NAMALWA (cell line): ENCODE measurements at places on chromosomes 4 and X.

- DNase-seq: no peak
Measured at GRCh38 chr4:32564626-32565025, 1844.5 kb downstream of the PCDH7 start.

DNA sequence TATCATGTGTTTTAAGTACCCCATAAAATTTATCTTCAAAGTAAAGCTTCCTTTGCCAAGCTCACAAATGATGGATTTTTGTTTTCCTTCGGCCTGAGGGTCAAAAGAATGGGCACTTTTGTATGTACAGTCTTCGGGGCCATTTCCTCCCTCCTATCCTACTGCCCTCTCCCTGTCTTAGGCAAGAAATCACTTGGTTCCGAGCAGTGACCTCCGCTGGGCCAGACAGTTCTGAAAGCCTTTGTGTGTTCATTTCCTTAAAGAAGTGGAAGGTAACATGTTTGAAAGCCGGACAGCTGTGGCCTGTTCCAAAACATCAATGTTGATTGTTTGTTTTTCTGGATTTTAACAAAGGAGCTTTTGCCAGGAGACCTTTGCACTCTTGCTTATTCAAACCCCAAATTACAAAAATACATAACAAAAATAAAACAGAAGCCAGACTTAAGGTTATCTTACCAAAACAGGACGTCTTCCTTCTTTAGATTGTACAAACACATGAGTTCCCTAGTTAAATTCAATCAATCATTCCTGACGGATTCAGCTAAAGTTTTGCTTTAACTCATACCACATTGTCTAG is 110.6 kb upstream of the LIMCH1 start:
- DNase-seq: no peak

GRCh38 chr4:80144676-80145470 is 52.4 kb upstream of the PRDM8 start:
- no peak for DNase-seq

- DNase-seq: no peak
Measured at GRCh38 chr4:17567271-17567670, 9.7 kb upstream of the LAP3 start.

- DNase-seq: no peak
Measured at GRCh38 chr4:8831221-8832112, 40.2 kb downstream of the HMX1 start.

- no peak for DNase-seq
Measured at GRCh38 chr4:172660251-172660650, 508.4 kb upstream of the GALNT7 start.

GRCh38 chr4:68373513-68373912 is 23.6 kb upstream of the YTHDC1 start:
- DNase-seq: no peak

- no peak for DNase-seq
Measured at GRCh38 chrX:129593137-129593536, 53.1 kb downstream of the OCRL start.

GRCh38 chr4:110128029-110128428 is 70.4 kb downstream of the ELOVL6 start:
- DNase-seq: no peak

DNA sequence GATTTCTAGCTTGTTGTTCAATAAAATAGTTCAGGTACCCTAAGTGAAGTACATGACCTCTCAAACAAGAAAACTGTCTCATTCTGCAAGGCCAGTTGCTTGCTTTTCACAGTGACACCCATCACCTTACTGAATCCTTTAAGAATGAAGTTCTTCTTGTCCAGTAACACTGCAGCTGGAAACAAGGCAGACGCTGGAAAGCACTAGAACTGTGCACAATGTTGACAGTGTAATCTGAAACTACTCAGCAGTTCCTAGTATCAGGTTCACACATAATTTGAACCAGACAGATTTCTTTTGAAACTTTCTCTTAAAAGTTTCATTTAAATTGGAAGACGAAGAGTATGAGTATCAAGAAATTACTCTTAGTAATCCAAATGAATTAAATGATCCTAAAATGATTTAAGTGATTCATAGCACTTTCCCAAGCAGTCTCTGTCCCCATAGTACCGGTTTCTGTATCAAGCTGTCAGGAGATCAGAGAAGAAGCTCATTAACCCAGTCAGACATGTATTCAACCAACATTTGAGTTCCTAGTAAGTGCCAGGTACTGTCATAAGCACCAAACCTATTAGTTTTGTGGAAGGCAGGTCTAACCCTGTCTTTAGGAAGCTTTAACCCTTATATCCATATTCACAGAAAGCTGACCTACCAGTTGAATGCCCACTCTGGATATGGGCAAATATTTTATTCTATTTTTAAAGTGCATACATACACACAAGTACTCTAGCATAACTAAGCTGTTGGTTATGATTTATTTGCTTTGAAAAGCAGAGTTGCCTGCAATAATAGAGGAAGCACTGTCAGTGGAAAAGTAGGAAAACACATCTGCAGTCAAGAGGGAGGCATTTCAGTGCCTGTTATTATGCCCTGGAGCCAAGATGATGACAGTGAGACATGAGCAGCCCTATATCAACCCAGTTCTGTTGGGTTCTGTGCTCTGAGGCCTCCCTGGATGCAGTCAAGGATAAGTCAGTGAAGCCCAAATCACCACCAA is 63.6 kb downstream of the PALLD start:
- DNase-seq: no peak

DNA sequence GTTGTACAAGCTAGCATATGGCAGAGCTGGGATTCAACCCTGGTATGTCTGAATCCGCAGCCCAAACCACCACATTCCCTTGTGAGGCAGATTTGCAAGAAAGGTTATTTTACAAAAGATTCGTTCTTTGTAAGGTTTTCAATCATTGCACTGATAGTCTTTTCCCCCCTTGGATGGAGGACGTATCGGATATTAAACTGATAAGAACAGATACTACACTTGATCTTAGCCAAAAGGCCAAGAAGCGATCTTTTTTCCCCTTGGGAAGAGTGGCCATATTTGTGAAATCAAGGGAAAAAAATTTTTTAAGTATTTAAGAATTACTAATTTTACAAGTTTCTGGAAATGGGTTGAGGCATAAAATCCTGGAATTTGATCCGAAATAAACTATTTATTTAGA is 34.4 kb upstream of the MSMO1 start:
- DNase-seq: no peak

DNA sequence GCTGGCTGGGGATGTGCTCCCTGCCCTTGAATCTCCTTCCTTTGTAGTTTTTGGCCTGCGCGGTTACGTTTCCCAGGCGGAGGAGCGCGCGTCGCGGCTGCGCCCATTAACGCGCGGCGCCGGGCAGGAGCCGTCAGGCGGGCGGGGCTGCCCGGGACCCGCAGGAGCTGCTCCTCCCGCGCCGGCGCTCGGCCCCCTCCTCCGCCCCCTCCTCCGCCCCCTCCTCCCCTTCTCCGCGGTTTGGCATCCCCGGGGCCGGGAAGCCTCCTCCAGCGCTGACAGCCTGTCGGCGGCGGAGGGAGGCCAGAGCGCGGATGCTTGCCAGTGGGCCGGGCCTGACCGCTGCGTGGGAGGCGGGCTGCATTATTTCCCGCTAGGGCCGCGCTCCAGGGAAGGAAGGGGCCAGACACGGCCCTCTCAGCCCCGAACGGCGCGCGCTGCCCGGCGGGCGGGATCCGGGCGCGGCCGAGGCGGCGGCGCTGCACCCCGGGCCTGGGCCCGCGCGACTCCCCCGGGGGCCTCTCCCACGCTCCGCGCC is at the start of gene DCLK2:
TSS of gene DCLK2 (plus strand) at position 405 of the 538 bp plus-strand sequence. CDS start 583 bp downstream, outside the sequence.
- no peak for DNase-seq

DNA sequence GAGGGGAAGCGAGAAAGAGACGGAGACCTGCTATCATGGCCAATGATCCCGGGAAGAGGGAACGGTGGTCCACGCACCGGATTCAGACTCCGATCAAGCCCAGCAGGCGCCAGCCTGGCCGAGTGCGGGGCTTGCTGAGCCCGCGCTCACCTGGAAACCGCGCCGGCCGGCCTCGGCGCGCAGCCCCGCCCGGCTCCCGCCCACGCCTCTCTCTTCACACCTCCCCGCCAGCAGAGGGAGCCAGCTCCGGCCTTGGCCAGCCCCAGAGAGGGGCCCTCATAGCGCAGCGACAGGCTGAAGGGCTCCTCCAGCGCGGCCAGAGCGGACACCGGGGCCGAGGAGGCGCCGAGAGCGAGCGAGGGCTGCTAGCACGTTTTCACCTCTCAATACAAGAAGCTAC is 36.8 kb upstream of the SPANXN2 start:
- DNase-seq: no peak

DNA sequence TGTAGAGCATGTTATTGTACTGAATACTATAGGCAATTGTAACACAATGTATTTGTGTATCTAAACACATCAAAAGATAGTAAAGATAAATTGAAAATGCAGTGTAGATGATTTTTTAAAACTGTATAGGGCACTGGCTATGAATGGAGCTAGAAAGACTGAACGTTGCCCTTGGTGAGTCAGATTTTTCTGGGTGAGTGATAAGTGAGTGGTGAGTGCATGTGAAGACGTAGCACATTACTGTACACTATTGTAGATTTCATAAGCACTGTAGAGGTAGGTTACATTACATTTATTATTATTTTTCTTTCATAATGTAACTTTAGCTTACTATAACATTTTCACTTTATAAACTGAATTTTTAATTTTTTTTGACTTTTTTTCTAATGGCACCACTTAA is 1491.6 kb downstream of the TECRL start:
- no peak for DNase-seq

DNA sequence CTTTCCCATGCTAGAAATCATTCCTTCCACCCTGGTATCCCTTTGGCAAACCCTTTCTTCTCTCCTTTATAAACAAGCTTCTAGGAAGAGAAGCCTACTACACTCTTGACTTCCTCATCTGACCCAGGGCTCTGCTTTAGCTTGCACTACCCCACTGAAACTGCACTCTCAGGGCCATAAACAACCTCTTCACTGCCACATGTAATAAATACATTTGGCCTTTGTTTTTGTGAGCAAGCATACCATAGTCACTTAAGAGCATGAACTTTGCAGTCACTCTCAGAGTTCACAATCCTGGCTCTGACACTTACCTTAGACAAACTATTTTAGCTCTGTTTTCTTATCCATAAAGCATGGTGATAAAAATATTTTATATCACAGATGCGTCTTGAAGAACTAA is 50.7 kb upstream of the USP38 start:
- no peak for DNase-seq

- DNase-seq: no peak
Measured at GRCh38 chr4:42452823-42453222, 55.5 kb downstream of the SHISA3 start.

DNA sequence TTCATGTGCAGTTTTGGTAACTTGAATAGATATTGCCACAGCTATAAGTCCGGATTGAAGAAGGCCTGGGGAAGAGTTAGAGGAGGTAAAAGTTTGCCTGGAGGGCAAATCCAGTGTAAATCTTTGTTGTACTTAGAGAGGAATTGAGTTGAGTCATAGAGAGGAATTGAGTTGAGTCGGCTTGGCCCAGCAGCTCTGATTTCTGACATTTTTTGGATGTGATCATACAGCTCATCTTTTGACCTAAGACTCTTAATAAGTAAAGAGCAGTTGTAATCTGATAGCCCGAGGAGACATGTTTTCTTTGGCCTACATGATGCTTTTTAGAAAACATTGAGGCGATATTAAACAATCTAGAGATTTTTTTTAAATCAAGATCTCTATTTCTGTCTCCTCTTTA is 3.9 kb downstream of the KIT start:
- DNase-seq: no peak

GRCh38 chrX:37905436-37906147 is 58.2 kb upstream of the DYNLT3 start:
- DNase-seq: peak; percentile 50

DNA sequence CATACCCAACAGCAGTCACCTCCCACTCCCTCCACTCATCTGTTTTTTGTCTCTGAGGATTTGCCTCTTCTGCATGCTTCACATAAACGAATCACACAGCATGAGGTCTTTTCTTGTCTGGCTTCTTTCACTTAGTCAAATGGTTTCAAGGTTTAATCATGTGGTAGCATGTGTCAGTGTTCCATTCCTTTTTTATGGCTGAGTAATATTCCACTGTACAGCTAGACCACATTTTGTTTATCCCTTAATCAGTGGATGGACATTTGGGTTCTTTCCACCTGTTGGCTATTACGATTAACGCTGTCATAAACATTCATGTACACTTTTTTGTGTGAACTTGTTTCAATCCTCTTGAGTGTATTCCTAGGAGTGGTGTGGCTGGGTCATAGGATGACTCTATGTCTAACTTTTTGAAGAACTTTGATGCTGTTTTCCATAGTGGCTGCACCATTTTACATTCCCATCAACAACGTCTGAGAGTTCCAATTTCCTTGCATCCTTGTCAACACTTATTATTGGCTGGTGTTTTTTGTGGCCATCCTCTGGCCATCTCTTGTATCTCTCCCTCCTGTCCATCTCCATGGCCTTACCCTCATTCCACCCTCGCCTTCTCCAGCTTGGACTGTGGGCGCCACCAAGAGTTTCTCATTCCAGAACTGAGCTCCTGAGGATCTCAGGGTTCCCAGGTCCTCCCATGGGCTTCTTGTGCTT is 12.4 kb upstream of the NSG1 start:
- DNase-seq: no peak
